Activated B cell treated with CpG ODN at 0.5 μM for 24 hours (primary cell): ENCODE measurements at places on chromosomes 1 and 21. TPM values are rescaled to one million over a fixed set of nuclear protein-coding genes. Genes with fewer than 3 reads are reported as not detected.

Gene PAQR6
- 1.6 and 1.8 TPM in 2 replicates for total RNA-seq

Gene IGSF21
- total RNA-seq = not detected in 2 replicates

Gene AK4
- total RNA-seq = 1.6 and 1.8 TPM in 2 replicates

Gene CTSK
- total RNA-seq = 2.1 and 3.5 TPM in 2 replicates

Gene BROX
- 27.8 and 34.6 TPM in 2 replicates for total RNA-seq

Gene RO60
- 55.9 and 61.1 TPM in 2 replicates for total RNA-seq

Gene OR2G6
- 0.59 and 1.00 TPM in 2 replicates for total RNA-seq

Gene MAP10
- total RNA-seq = 2.7 and 3.0 TPM in 2 replicates

Gene CLCNKA
- total RNA-seq = 0.24 TPM in 1 of 2 replicates, not detected in the other

Gene FAM163A
- total RNA-seq = not detected in 2 replicates

- no peak for DNase-seq
Observed at GRCh38 chr1:224525411-224526040, 90.6 kb upstream of the CNIH3 start.

DNA sequence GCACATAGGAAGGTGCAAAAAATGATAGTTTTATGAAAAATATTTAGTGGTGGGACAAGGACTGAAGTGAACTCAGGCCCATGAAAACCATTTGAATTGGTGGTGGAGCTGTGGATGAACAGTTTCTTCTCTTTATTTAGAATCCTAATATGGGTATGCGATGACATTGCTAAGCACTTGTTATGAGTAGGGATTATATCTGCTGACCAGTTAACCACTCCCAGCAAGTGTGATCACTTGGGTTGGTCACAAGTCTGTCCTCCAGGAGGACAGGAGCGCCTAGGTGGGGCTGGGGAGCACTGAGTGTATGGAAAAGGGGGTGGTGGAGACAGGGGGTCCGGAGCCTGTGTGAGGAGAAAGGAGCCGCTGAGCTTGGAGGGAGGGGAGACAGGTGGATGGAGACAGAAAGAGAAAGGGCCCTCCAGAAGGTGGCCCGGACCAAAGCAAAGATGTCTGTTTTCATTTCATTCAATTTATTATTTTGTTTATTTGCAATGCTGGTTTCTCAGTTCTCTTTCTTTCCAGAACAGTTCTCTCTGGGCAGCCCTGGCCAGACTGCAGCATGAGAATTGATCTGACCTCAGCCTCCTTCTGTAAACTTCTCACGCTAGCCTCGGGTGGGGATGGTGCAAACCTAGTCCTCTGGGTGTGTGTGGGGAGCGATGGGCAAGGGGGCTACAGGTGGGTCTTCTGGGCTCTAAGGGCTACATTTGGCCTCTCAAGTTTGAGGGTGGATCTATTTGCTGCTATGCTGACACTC lies 9.9 kb upstream of the ZSCAN20 start:
- DNase-seq = no peak

DNA sequence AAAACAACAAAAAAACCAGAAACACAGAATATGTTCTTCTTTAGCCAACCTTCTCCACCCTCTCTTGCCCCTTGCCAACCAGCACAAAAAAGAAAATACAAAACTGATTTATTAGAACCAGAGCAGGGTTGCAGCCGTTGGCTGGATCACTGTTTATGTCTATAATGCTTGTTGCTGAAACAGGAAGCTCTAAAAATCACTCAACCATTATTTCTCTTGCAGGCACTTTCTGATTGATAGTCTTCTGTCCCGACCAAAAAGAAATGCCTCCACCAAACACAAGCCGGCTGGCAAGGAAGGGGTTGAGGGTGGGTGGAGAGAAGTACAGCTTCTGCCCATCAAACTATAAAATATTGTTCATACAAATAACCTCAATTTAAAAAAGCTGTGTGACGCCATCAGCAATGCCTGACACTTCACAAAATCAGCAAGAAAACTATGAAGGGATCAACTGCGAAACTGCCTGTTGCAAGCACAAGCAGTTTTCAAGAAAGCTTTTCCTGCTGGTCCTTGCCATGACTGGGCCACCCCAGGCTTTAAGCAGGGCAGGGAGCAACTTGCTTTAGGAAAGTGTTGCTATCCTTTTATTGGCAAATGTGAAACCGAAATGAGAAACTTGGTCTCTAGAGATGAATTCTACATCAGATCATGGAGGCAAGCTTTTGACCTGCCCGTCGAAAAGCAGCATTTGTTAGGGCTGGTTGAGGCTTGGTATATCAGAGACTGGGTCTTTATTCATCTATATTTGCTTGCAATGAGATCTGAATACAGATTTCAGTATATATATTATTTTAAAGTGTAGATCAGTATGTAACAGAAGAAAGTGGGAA lies 174.2 kb downstream of the RUNX1 start:
- DNase-seq = no peak

GRCh38 chr1:79785561-79785960 lies 779.0 kb upstream of the ADGRL4 start:
- no peak for DNase-seq

DNA sequence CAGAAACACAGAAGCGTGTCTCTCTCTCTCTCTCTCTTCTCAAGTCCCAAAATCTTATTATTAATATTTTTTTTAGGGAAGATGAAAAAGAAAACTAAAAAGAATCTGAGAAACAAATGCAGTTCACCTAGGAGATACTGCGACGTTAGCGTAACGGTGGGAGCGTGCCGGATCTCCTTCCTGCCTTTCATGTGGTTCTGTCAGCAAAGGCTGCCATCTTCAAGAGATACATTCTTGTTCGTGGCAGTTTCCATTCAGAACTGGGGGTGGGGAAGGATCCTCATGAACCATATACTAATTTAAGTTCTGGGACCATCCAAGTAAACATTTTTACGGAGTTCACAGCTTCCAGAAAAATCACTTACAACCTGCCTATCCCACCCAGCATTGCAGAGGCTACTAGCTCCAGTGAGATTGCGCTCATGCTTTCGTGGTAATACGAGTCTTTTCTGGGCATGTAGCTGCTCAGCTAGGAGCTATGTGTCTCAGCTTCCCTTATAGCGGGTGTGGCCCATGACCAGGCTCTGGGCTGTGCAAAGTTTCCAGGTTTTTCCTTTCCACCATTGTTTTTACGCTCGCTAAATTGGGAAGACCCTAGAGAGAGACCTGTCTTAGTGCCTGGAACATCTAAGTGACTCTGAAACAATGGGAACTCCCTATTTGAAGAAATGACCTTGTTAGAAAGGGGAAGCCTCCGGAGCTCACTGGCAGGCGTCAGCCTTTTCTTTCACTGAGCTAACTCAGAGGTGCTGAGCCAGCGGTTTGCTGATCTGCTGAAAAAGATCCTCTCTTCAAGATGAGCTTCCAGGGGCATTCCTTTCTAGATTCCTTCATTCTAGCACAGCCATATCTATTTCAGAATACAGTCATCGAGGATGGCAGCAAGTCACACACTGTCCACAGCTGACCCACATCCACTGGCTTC lies 17.3 kb downstream of the SLAMF1 start:
- DNase-seq = no peak

GRCh38 chr1:61192663-61193330 lies 110.4 kb downstream of the NFIA start:
- DNase-seq = no peak

DNA sequence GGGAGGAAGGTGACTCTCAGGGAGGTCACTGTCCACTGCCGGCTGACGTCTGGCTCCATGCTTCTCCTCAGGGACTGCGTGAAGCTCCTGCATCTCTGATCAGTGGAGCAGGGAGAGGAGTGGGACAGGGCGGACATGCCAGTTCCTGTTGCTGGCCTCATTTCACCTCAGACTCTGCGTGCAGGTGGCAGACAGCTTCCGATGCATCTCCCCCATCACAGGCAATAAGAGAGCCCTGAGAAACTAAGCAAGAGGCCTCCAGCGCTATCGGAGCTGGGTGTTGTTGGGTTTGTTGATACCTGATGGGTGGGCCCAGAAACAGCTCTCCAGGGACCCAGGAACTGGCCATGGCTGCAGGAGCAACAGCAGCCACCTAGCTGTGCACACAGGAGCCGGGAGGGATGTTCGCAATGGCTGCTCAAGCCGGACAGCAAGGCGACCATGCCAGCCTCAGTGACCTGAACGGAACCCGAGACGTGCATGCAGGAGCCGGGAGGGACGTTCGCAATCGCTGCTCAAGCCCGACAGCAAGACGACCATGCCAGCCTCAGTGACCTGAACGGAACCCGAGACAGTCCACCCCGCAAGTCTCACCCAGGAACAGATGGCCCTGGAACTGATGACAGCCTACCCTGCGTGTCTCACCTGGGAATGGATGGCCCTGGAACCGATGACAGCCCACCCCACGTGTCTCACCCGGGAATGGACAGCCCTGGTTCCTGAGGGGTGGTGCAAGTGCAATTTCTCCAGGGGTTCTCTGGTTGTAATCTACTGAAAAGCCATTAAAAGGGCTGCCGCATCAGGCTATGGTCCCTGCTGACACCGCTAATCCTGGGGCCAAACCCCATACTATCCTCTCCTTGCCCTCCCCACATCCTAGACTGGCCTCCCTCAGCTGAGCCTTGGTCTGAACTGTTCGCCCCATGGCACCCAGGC lies 14.2 kb upstream of the PCBP3 start:
- DNase-seq = no peak

- no peak for DNase-seq
Observed at GRCh38 chr1:59596432-59596831, 218.3 kb upstream of the HOOK1 start.

DNA sequence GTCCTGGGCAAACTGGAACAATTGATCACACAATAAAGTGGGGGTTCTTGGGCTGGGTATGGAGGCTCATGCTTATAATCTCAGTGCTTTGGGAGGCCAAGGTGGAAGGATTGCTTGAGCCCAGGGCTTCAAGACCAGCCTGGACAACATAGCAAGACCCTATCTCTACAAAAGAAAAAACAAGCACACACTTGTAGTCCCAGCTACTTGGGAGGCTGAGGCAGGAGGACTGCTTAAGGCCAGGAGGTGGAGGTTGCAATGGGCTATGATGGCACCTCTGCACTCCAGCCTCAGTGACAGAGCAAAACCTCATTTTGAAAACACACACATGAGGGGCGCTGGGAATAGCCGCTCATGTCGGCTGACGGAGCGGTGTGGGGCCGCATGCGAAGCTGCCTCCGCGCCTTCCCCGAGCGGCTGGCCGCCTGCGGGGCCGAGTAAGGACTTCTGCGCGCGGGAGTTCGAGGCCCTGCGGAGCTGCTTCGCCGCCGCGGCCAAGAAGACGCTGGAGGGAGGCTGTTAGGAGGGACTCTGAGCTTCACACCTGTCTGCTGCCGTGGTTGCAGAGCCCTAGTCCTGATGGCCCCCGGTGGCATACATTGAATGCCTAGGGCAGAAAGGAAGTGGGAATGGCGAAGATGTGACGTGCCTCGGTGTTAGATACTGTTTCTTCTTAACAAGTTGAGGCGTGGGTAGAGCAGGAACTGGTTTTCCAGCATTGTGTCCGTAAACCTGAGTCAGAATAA lies 59.5 kb downstream of the ACBD3 start:
- DNase-seq = no peak

DNA sequence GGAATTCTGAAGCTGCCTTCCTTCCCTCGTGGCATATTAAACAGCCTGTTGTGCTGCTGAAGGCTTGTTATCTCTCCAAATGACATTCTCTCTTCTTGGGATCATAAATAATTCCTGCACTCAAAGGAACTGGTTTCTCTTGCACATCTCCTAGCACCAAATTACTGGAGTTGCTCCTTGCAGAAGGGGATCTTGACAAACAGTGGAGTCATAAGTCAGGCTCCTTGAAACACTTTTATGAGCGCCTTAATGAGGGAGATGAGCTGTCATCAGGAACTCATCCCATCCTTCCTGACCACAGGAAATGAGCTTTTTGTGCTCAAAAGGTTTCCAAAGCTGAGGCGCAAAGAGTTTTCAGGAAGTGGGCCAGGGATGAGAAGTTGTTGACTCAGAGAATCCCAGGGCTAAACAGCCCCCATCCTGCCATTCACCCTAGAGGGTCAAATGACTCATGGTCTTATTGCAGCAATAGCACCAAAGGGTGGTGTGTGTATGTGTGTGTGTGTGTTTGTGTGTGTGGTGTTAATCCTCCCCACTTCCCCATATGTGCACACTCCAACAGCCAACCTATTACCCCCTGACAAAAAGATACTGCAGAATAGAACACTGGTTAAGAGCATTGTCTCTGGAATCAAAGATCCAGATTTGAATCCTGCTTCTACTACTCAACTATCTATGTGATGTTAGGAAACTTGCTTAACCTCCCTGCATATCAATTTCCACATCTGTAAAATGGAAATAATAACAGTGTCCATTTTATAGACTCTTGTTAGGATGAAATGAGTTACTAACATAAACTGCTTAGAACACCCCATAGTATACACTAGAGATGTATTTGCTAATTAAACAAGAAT lies 2.8 kb upstream of the PHC2 start:
- no peak for DNase-seq

DNA sequence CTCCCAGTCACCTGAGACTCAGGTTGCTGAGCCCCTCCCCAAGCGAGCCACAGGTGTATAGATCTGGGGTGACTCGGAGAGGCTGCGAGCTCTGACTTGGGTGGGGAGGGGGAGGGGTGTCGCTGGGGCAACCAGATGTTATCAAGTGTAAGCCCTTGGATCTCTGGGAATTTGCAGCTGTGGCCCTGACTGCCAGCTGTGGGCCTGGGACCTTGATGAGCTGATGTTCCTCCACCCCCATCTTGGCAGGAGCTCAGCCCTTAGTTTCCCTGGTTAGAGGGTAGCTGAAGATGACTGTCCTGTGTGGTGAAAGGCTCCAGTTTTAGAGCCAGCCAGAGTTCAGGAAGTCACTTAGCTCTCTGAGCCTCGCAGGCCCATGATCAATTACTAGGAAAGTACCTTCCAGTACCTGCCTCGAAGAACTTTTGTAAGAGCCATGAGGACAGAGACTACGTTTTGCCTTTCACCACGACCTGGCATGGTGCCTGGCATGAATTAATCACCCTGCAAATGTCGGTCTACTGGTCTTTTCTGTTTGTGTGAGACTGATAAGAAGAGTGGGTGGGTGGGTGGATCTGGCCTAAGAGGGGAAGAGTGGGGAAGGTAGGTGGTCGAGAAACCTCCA lies 55.8 kb downstream of the YARS1 start:
- no peak for DNase-seq

- DNase-seq = no peak
Observed at GRCh38 chr1:45400049-45400448, 59.8 kb upstream of the MUTYH start.

DNA sequence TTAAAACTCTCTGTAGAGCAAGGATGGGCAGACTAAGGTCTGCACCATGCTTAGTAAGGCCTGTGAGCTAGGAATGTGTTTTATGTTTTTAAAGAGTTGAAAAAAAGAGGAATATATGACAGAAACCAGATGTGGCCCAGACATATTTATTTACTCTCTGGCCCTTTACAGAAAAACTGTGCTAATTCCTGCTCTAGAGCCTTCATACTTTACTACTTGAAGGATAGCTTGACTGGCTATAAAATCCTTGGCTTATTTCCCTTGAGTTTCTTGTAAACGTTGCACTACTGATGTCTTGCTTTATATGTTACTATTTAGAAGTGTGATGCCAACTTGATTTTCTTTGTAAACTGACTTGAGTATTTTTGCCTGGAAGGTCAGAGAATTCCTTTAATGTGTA lies 33.5 kb downstream of the CTBS start:
- DNase-seq = no peak

DNA sequence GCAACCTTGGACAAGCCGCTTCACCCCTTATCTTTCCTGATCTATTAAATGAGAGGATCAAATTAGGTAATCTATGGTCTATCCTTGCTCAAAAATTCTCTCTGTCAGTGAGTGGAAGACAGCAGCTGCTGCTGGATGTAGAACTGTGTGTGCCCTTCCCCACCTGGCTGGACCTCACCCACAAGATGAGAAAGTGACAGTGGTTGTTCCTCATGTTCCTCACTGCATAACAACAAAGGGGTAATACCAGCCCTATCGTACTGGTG lies 16.9 kb downstream of the SSR2 start:
- DNase-seq = no peak
